Mesangial cell (primary cell): ENCODE measurements at places on chromosomes 7 and 10. TPM values are rescaled to one million over a fixed set of nuclear protein-coding genes. Genes with fewer than 3 reads are reported as not detected.

Gene C10orf88
- 6.0 and 7.2 TPM in 2 replicates for total RNA-seq

Gene AKAP9
- 12.7 and 14.7 TPM in 2 replicates for total RNA-seq

Gene DMTF1
- 15.7 and 18.7 TPM in 2 replicates for total RNA-seq

Gene EPHA1
- 0.33 and 1.6 TPM in 2 replicates for total RNA-seq

Gene CPA2
- total RNA-seq, result not detected in 2 replicates
